ENCODE measurements at places on chromosomes 2 and 18. TPM values are rescaled to one million over a fixed set of nuclear protein-coding genes. Genes with fewer than 3 reads are reported as not detected.

The RAB27B gene
- 0.17 TPM for total RNA-seq

The ITPRIPL1 gene
- total RNA-seq = 0.42 TPM

The CXCR1 gene
- 0.96 TPM for total RNA-seq

The CLASP1 gene
- total RNA-seq = 60.7 TPM

The SPP2 gene
- not detected for total RNA-seq

The VAMP8 gene
- 12.2 TPM for total RNA-seq

The POTEI gene
- total RNA-seq = not detected

The RIOK3 gene
- total RNA-seq = 116 TPM

The ICOS gene
- total RNA-seq = not detected

DNA sequence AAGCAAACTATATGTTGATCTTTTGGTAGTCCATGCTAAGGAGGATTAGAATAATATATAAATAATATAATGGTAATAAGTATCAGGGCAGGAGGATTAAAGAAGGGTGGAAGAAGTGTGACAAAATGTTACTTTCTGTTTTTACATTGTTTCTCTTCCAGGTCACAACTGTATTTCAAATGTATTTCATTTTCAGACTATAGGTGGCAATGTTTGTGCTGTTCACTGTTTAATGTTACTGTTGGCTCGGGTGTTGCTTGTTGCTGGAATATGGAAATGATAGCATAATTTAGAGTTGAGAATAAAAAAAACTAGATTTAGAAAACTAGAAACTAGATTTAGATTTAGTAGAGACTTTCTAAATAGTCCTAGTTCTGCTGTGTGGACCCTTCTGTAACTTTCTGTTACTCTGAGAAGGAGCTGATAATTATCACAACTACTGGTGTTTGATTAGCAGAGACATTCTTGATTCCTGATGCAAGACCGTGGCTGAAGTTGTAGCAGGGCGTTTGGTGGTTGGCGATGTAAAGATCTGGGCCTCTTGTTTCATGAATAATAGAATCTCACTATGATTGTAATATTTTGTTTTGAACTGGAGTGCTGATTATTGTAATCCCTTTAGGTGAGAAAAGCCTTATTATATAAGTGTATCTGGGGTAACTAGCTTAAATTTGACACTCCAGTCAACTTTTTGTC, 7.9 kb downstream of the NEDD4L start:
- H3K4me3 ChIP-seq = no peak overlapping the region
- H3K4me1 ChIP-seq = no peaks in the 10 kb centered on the region
- DNase-seq = no peak

GRCh38 chr18:6644836-6645627, 84.5 kb upstream of the ARHGAP28 start:
- H3K27ac ChIP-seq = no peak overlapping the region
- H3K27me3 ChIP-seq = no peaks in the 10 kb centered on the region
- no peak for DNase-seq
- no peaks in the 10 kb centered on the region for H3K36me3 ChIP-seq
- H3K4me1 ChIP-seq = no peaks in the 10 kb centered on the region

- no peak for DNase-seq
- no peak overlapping the region for H3K4me3 ChIP-seq
- no peak overlapping the region for H3K27ac ChIP-seq
- H3K4me1 ChIP-seq = no peaks in the 10 kb centered on the region
Measured at GRCh38 chr2:149028377-149028776, 10.1 kb upstream of the LYPD6B start.

DNA sequence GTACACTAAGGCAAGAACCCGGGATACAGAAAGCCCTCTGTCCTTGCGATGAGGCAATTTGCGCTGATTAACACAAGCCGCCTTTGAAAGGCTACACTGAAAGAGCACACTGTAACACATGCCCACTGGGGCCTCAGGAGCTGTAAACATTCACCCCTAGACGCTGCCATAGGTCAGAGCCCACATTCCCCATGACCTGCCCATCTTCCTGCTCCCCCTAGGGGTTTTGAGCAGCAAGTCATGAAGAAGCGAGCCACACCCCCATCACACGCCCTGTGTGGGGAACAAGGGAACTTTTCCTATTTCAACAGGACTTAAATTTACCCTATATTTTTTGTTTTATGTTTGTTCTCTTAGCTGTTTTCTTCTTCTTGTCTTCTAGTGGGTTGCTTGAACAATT, 47.8 kb upstream of the SLC4A10 start:
- no peak overlapping the region for H3K27ac ChIP-seq
- no peaks in the 10 kb centered on the region for H3K27me3 ChIP-seq
- no peak for DNase-seq
- H3K4me3 ChIP-seq = no peak overlapping the region

DNA sequence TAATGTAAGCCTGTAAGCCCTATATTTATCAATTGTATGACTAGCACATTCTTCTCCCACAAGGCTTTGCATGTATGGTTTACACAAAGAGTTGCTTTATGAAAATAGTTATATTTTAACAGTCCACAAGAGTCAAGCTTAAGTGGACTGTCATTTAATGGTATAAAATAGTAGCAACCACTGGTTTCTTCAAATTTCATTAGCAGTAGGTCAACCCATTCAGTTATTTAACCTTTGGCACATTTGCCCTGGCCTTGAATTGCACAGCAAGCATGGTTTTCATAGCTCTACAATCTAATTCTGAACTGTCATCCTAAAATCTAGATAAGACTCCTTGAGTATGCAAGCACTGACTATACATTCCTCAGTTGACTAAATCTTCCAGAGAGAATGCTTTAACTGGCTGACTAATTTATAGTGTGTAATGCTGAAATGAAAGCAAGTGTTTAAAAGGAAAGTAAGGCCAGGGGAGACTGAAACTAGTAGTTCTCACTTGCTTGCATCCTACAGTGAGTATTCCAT, 1.8 kb downstream of the DPP4 start:
- H3K4me3 ChIP-seq = no peak overlapping the region
- H3K27me3 ChIP-seq = no peaks in the 10 kb centered on the region
- no peak overlapping the region for H3K27ac ChIP-seq
- no peak for DNase-seq
- H3K4me1 ChIP-seq = no peaks in the 10 kb centered on the region

- H3K27me3 ChIP-seq = no peaks in the 10 kb centered on the region
- H3K36me3 ChIP-seq = no peaks in the 10 kb centered on the region
- H3K4me3 ChIP-seq = no peak overlapping the region
- no peak overlapping the region for H3K27ac ChIP-seq
Measured at GRCh38 chr2:48589170-48589767, 28.4 kb upstream of the GTF2A1L start.

DNA sequence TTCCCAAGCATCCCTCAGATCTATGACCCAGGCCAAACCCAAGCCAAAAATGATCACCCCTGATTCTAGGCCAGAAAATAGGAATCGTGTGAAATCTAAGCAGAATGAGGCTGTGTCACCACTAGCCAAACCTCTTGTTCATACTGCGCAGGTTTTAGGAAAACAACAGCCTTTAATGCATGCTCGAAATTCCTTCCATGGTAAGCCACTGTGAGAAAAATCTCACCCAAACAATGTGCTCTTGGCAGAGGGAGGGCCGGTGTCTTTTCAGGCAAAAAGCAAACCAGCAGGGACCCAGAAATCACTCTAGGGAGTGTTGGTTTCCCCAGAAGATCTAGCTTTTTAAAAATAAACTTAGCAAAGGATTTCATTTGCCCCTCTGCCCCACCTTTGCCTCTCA, 71.2 kb upstream of the FOSL2 start:
- H3K4me1 ChIP-seq = peaks cover 30% of the 10 kb centered on the region
- no peaks in the 10 kb centered on the region for H3K36me3 ChIP-seq
- DNase-seq = no peak
- no peaks in the 10 kb centered on the region for H3K27me3 ChIP-seq

GRCh38 chr2:88230911-88231310, 60.8 kb downstream of the THNSL2 start:
- H3K4me3 ChIP-seq = no peak overlapping the region
- no peak overlapping the region for H3K27ac ChIP-seq
- H3K36me3 ChIP-seq = no peaks in the 10 kb centered on the region

DNA sequence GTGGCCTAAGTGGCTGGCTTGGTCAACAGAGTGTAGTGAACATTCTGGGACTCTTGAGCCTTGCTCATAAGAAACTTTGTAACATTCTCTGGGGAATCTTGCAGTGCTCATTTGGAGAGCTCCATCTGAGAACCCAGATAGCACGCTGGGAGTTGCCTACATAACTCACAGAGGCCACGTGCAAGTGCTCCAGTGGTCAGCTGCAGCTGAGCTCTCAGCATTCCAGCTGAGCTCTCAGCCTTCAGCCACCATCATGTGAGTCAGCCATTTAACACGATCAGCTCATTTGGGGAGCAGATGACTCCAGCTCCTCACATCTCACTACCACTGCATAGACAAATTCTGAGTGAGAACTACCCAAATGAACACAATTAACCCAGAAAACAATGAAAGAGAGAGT, 25.5 kb upstream of the CTNNA2 start:
- H3K27me3 ChIP-seq = no peaks in the 10 kb centered on the region
- DNase-seq = no peak
- H3K27ac ChIP-seq = no peak overlapping the region
- H3K4me1 ChIP-seq = no peaks in the 10 kb centered on the region
- no peaks in the 10 kb centered on the region for H3K36me3 ChIP-seq

DNA sequence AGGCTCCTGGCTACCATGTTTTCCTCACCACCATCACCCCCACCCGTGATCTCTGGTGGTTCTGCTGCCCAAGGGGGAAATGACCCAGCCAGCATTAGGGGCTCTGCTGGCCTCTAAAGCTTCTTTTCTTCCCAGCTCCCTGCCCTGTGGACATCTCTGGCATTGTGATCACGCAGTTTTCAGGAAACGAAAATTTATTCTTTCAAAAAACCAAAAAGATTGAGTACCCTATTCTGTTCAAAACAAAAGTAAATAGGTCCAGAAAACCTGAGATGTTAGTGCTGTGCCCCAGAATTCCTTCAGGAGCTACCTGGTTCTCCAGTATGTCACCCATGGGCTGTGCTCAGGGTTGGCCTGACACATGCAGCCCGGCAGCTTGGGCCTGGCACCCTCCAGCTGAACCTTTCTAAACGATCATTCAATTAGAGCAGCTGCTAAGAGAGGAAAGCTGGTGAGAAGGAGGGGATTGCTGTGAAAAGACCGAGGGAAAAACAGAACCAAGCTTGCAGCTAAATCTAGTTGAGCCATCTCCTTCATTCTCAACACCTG, 157.5 kb downstream of the MGAT5 start:
- H3K4me1 ChIP-seq = no peaks in the 10 kb centered on the region
- H3K27me3 ChIP-seq = no peaks in the 10 kb centered on the region
- no peak for DNase-seq
- no peak overlapping the region for H3K4me3 ChIP-seq
- H3K36me3 ChIP-seq = no peaks in the 10 kb centered on the region

GRCh38 chr2:66080127-66080526, 354.8 kb upstream of the MEIS1 start:
- H3K27me3 ChIP-seq = no peaks in the 10 kb centered on the region
- no peaks in the 10 kb centered on the region for H3K4me1 ChIP-seq
- no peaks in the 10 kb centered on the region for H3K36me3 ChIP-seq
- no peak overlapping the region for H3K4me3 ChIP-seq

- H3K27ac ChIP-seq = no peak overlapping the region
- no peaks in the 10 kb centered on the region for H3K36me3 ChIP-seq
- no peaks in the 10 kb centered on the region for H3K27me3 ChIP-seq
- H3K4me3 ChIP-seq = no peak overlapping the region
- peaks cover 16% of the 10 kb centered on the region for H3K4me1 ChIP-seq
Measured at GRCh38 chr2:106991866-106992265, 105.9 kb upstream of the ST6GAL2 start.

- no peaks in the 10 kb centered on the region for H3K27me3 ChIP-seq
- no peaks in the 10 kb centered on the region for H3K36me3 ChIP-seq
- H3K4me1 ChIP-seq = peaks cover 3% of the 10 kb centered on the region
- no peak for DNase-seq
- peak overlapping the region; percentile 56 for H3K27ac ChIP-seq
- no peak overlapping the region for H3K4me3 ChIP-seq
Measured at GRCh38 chr2:84924173-84925106, 19.0 kb downstream of the TMSB10 start.

- no peaks in the 10 kb centered on the region for H3K36me3 ChIP-seq
- H3K4me1 ChIP-seq = peaks cover 3% of the 10 kb centered on the region
- no peak for DNase-seq
- H3K27ac ChIP-seq = no peak overlapping the region
Measured at GRCh38 chr2:195575879-195576401, 81.1 kb upstream of the SLC39A10 start.

DNA sequence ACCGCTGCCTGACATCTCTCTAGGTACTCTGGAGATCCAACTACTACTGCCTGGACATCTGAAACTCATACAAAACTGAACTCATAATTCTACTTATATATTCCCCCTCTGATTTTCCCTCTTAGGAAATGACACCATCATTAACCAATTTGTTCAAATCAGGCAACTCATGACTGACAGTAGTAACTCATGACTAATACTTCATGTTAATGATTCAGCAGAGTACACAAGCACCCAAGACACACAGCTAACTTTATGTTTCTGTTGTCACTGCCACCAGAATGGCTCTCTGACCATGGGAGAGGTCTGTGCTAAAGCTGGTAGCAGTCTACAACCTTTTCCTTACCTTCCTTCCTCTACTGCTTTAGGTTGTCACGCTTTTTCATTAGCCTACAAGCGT, 91.1 kb downstream of the ITSN2 start:
- H3K4me3 ChIP-seq = no peak overlapping the region
- peak overlapping the region; percentile 53 for H3K27ac ChIP-seq
- no peaks in the 10 kb centered on the region for H3K36me3 ChIP-seq

DNA sequence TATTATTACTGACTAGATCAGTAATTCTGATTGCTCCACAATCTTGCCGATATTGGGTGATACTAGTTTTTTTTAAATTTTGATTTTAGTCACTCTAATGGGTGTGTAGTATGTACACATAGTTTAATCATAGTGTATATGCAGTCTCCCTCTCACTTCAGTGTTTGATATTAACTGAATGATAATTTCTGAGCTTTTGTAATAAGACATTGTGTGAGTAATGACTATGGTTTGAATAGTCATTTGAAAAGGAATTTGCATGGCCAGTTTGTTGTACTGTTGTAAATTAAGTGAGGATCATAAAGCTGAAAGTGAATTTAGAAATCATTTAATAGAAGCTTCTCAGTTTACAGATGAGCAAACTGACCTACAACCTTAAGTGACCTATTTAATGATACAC, 33.4 kb downstream of the USP14 start:
- H3K36me3 ChIP-seq = peaks cover 12% of the 10 kb centered on the region
- H3K4me3 ChIP-seq = no peak overlapping the region
- DNase-seq = no peak
- no peaks in the 10 kb centered on the region for H3K27me3 ChIP-seq

DNA sequence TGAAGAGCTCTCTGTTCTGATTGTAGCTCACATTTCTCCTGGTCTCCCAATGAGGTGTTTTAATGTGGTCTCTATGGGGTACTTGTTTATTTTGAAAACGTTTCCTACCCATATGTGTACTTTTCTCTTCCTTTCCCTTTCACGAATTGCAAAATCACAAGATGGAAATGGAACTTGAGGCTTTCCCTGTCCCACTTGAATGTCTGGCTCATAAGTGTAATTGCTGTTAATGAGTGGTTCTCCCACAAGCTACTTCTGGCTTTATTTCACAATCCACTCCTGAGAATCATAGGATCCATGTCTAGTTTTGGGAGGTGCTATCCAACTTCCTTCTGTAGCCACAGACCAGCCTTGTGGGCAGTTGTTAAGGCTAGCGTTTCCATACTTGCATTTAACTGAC, 81.1 kb upstream of the CAVIN2 start:
- no peak overlapping the region for H3K27ac ChIP-seq
- H3K27me3 ChIP-seq = no peaks in the 10 kb centered on the region
- no peak overlapping the region for H3K4me3 ChIP-seq

GRCh38 chr2:54641988-54642387, 81.5 kb upstream of the EML6 start:
- no peak overlapping the region for H3K4me3 ChIP-seq
- peaks cover 7% of the 10 kb centered on the region for H3K4me1 ChIP-seq
- H3K36me3 ChIP-seq = peaks cover 11% of the 10 kb centered on the region
- H3K27me3 ChIP-seq = no peaks in the 10 kb centered on the region
- DNase-seq = no peak
- H3K27ac ChIP-seq = peak overlapping the region; percentile 18

Measured in psoas muscle (tissue), 8 donors.